ENCODE measurements at places on chromosomes 5 and 9. TPM values are rescaled to one million over a fixed set of nuclear protein-coding genes. Genes with fewer than 3 reads are reported as not detected.
A peak's percentile ranks its signal among the peaks of the same experiment; 100 is the strongest.

DNA sequence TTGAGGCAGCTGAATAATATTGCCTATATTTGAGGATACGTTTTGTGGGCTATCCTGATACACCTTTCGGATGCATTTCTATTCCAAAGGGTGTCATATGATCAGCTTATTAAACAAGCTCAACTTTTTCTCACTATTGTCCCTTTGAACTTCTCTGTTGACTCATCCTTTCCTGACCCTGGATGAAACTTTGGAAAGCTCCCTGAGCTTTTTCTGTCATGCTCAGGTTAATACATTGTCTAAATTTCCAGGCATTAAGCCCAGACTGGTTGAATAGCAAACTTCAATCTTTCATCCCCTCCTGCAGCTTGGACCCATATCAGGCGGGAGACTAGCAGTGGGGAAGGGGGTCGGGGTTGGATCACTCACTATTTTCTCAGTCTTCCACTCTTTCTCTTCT, 104.9 kb upstream of the PTPN3 start:
- no peak overlapping the region for H3K27ac ChIP-seq
- no peaks in the 10 kb centered on the region for H3K27me3 ChIP-seq
- no peaks in the 10 kb centered on the region for H3K36me3 ChIP-seq
- no peaks in the 10 kb centered on the region for H3K4me1 ChIP-seq

DNA sequence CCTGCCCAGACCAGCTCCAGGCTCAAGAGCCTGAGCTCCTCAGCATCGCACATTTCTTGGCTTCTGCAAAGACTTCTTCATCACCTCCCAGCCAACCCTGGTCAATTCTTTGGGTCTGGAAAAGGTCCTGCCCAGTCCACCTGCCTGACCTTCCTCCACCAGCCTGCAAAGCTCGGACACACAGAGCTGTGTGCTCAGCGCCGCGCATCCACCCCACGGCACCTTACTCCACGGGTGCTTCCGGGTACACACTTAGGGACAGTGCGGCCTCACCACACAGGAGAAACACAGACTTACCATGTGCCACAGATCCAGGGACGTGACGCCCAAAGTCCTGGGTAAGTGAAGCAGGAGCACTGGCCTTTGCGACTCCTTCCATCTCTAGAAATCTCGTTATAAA, 97.3 kb downstream of the KCNT1 start:
- H3K36me3 ChIP-seq: no peaks in the 10 kb centered on the region
- DNase-seq: no peak
- H3K27ac ChIP-seq: no peak overlapping the region
- no peaks in the 10 kb centered on the region for H3K4me1 ChIP-seq
- no peaks in the 10 kb centered on the region for H3K27me3 ChIP-seq
- H3K4me3 ChIP-seq: no peak overlapping the region

GRCh38 chr5:16482891-16483290, 17.3 kb upstream of the ZNF622 start:
- H3K27ac ChIP-seq: no peak overlapping the region
- no peaks in the 10 kb centered on the region for H3K4me1 ChIP-seq
- H3K36me3 ChIP-seq: no peaks in the 10 kb centered on the region
- no peaks in the 10 kb centered on the region for H3K27me3 ChIP-seq

- peak overlapping the region; percentile 93 for H3K27ac ChIP-seq
- peaks cover 51% of the 10 kb centered on the region for H3K4me1 ChIP-seq
- no peak for DNase-seq
Measured at GRCh38 chr5:172870291-172870714, 36.3 kb downstream of the ERGIC1 start.

DNA sequence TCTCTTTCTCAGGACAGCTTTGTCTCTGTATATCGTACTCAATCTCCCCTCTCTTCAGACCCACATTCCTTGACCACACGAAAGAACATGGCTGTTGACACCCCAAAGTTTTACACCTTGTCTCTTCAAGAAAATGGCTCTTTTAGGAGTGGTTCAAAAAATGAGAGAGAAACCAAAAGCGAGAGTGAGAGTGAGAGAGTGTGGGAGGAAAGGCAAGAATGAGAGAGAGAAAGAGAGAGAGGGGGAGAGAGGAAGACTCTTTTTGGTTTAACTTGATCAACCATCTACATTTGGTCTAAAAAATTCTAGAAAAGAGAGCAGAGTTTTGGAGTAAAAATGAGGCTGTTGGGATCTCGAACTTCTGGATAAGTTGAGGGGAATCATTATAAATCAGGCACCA, 581.8 kb upstream of the WWC1 start:
- no peak overlapping the region for H3K27ac ChIP-seq
- no peaks in the 10 kb centered on the region for H3K36me3 ChIP-seq
- DNase-seq: no peak
- no peak overlapping the region for H3K4me3 ChIP-seq
- H3K27me3 ChIP-seq: no peaks in the 10 kb centered on the region

GRCh38 chr5:176810687-176811501, 535 bp downstream of the UNC5A start:
- peak overlapping the region; percentile 37 for H3K4me3 ChIP-seq
- DNase-seq: no peak
- no peak overlapping the region for H3K27ac ChIP-seq

DNA sequence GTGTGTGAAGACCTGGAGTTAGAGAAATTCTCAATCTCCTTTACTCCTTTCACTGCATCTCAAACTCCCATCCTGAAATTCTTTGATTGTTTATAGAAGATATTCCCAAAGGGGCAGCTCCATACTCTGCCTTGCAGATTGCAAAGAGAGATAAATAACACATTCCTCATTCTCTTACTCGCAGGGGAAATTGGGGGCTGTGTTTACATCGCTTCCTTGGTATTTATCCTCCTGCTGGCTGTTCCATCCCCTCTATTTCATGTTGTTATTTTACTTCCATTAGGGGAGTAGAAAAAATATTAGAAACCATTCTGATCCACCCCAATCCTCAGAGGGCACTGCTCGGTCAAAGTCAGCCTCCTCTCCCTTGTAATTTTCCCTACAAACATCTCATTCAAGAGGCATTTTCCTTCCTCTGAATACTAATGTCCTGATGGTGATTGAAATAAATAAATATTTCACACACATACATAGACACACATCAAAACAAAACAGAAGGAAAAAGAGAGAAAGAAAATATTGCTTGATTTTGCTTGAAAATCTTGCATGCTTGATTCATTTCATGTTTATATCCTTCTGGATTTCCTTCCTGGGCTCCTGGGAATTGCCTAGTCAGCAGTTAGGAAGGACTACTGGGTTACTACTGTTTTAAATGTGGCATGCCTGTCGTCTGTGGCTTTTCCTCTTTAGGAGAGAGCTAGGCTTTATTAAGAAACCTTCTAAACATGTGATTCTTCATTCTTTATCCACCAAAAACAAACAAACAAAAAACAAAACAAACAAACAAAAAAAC, 420.1 kb upstream of the PAPPA start:
- no peak overlapping the region for H3K4me3 ChIP-seq
- H3K36me3 ChIP-seq: no peaks in the 10 kb centered on the region
- H3K27me3 ChIP-seq: no peaks in the 10 kb centered on the region
- DNase-seq: no peak
- H3K4me1 ChIP-seq: no peaks in the 10 kb centered on the region

DNA sequence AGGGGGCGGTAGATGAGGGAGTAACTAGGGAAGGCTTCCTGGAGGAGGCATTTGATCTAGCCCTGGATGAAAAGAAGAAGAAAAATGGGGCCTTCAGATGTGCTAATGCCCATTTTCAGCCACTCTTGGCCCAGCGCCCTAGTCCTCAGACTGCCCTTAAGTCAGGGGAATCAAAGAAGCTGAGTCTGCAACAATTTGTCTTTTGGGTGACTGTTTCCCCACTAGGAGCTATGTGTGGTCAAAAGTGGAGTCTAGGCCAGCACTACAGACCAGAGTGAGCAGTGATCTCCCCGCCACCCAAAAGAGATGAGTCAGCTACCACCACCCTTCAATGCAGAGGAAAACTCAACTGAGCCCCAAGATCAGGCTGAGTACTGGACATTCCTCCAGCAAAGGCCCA, 542.1 kb downstream of the BNC2 start:
- H3K27me3 ChIP-seq: no peaks in the 10 kb centered on the region
- no peak overlapping the region for H3K4me3 ChIP-seq
- no peak overlapping the region for H3K27ac ChIP-seq
- H3K36me3 ChIP-seq: no peaks in the 10 kb centered on the region
- no peaks in the 10 kb centered on the region for H3K4me1 ChIP-seq

DNA sequence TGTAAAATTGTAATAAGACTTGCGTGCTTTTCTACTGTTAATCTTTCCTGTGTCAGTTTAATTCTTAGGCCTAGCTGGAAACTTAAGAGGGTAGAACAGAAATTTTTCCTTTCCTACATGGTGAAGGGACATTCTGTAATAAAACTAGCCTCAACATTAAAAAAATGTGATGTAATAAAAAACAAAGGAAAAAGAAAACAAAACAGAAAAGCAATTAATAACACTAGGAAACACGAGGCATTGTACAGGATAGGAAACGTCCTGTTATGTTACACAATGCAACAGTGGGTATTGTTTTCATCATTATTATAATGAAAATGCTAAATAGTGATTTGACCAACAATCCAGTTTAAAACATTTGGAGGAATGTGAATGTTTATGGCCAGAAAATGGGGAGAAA, 47.8 kb downstream of the FXN start:
- H3K4me3 ChIP-seq: no peak overlapping the region
- no peak overlapping the region for H3K27ac ChIP-seq
- H3K27me3 ChIP-seq: no peaks in the 10 kb centered on the region
- no peak for DNase-seq
- no peaks in the 10 kb centered on the region for H3K36me3 ChIP-seq

DNA sequence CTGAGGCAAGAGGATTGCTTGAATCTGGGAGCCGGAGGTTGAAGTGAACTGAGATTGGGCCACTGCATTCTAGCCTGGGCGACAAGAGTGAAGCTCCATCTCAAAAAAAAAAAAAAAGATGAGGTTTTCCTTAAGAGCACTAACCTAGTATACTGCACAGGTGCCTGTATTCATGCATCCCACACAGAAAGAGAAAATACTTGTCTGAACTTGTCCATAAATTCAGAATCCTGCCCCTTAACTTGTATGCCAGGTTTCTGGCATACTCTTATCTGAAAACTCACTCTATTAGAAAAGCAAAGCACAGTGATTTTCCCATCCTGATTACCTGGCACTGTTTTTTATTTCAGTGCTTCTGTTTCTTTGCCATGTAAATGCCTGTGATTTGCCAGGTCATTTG, 125.3 kb upstream of the CDKN2B start:
- H3K36me3 ChIP-seq: no peaks in the 10 kb centered on the region
- no peaks in the 10 kb centered on the region for H3K27me3 ChIP-seq
- no peak for DNase-seq

DNA sequence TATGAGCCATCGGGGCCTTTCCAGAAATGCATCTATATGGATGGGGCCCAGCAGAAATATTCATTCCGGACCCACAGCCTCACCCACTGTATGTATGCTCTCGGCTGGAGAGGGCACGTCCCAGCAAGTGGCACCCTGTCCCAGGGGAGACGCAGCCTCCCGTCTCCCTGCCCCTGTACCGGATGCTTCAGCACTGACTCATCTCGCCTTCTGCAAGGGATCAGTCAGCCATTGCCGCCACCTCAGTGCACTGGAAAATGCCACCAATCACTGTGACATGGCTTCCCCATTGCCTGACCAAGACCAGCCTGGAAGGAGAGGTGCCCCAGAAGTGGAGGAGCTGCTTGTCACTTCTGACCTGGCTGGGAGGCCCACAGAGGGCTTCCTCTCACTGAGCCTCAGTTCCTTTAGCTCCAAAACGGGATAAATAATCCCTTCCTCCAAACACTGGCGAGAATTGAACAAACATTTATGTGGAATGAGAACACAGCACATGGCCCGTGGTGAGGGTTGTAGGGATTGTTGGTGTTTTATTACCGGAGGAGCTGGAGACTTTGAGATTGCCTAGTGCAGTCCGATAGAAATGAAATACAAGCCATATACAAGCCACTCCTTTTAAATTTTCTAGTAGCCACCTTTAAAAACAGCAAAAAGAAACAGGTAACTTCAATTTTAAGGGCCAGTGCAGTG, 43.9 kb upstream of the ORM1 start:
- H3K27me3 ChIP-seq: no peaks in the 10 kb centered on the region
- no peaks in the 10 kb centered on the region for H3K36me3 ChIP-seq
- no peaks in the 10 kb centered on the region for H3K4me1 ChIP-seq
- no peak overlapping the region for H3K27ac ChIP-seq
- no peak overlapping the region for H3K4me3 ChIP-seq
- DNase-seq: no peak

- H3K4me1 ChIP-seq: no peaks in the 10 kb centered on the region
- no peak overlapping the region for H3K4me3 ChIP-seq
- H3K36me3 ChIP-seq: no peaks in the 10 kb centered on the region
Measured at GRCh38 chr5:126846744-126847455, 70.0 kb downstream of the LMNB1 start.

- no peaks in the 10 kb centered on the region for H3K36me3 ChIP-seq
- H3K27ac ChIP-seq: peak overlapping the region; percentile 71
- H3K4me3 ChIP-seq: no peak overlapping the region
Measured at GRCh38 chr9:114806526-114806900, 674 bp upstream of the TNFSF15 start.

DNA sequence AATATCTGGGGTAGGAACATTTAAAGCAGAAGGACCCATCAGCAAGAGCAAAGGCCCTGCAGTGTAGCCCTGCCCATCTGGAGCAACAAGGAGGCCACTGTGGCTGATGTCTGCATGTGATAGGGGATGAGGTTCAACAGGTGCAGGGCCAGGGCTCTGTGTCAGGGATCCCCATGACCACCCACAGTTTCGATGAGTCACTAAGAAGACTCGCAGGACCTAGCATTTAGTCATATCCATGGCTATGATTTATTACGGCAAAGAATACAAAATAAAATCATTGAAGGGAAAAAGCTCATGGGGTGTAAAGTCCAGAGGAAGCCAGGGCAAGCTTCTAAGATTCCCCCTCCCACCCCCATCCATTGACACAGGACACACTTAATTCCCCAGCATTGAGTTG, 188.6 kb downstream of the ADGRV1 start:
- no peak overlapping the region for H3K27ac ChIP-seq
- no peak for DNase-seq

SPATA31D3 gene
- total RNA-seq: not detected

IL33 gene
- total RNA-seq: 12.4 TPM

ARHGEF28 gene
- total RNA-seq: 65.4 TPM

TMEM232 gene
- 4.6 TPM for total RNA-seq

S100Z gene
- total RNA-seq: 1.0 TPM

All from breast epithelium (tissue), 4 donors.